ENCODE measurements at places on chromosomes 5 and 9.

DNA sequence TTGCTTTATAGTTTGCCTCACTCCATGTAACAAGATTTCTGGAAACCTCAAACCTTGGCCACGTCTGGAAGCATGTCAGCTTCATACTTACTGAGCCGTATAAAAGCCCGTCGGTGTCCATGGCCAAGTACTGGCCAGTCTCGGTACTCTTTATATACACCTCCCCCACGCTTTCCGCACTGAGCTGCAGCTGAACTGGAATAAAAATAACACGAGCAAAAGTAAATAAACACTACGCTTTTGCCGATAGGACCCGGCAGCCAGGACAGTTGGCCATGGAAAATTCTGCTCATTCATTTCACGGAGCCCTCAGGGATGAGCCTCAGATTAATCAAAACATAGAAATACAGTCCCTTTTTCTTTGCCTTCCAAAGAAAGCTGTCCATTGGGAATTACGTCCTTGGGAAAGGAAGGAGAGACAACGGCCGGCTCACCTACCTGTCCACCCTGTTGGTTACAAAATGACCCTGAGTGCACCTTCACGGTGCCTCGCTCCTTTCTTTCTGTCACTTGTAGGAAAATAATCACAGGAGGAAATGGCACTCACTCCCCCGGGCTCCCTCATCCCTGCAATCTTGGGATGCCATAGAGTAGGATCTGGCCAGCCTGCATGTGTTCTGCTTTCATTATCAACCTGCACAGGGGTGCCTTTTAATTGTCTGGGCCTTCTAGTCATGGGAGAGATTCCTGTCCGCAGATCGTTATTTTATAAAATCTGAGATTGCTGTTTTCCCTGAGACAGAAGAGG lies 85.1 kb downstream of the FGF1 start:
- no peak for DNase-seq

DNA sequence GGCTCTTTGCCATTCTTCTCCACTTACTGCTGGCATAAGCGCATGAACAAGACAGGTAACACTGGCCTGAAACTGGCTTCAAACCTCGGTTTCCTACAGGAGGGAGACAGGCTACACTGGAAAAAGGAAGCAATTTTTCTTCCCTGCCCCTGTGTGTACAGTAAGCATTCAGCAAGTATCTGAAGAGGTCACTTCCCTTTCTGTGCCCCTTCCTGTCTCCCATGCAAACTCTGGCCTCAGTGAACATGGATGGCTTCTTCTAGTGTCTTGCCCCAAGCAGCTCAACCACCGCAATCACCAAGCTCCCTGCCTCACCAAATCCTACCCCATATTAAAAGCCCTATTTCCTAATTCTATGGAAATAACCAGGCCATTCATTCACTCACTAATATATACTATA lies 42.4 kb downstream of the SERINC5 start:
- DNase-seq: no peak

DNA sequence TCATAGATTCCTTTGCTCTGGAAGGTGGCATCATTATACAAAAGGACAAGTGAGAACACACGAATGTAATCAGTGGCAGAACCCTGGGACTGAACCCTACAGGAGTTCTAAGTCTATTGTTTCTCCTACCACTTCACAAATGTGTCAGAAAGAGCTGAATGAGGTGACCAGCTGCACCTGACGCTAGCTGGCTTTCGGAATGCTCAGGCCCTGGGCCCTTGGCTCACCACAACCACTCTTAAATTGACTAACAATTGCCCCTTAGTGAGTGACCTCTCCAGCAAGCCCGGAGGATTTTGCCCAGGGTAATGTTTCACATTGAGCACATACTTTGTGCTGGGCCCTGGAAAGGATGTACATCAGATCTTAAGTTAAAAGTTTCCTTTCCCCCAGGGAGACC lies 41.2 kb upstream of the ABCA1 start:
- no peak for DNase-seq

- no peak for DNase-seq
Measured at GRCh38 chr5:169494941-169495548, 88.5 kb upstream of the SPDL1 start.

- DNase-seq: peak; percentile 65
Measured at GRCh38 chr5:134784241-134784920, 25.8 kb downstream of the DDX46 start.

- no peak for DNase-seq
Measured at GRCh38 chr9:86183229-86184137, 76.0 kb downstream of the C9orf153 start.

- no peak for DNase-seq
Measured at GRCh38 chr9:83722726-83723495, 15.2 kb upstream of the UBQLN1 start.

DNA sequence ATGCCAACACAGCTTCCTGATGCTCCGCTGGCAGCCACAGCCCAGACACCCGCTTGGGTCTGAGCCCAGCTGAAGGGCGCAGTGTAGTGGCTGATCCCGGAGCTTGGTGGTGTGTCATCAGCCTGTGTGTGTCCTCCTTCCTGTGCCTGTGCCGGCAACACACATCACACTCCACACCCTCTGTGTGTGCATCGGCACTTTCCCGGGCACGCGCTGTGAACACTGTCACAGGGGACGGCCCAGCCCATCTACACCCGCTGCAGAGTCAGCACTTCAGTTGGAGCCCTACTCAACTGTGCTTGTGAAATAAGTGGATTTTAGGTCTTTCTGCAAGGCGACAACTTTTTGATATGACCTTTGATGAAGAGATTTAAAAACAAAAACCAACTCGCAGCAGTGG lies 189.4 kb downstream of the IRX2 start:
- no peak for DNase-seq

- DNase-seq: no peak
Measured at GRCh38 chr5:128895122-128895521, 70.2 kb upstream of the SLC27A6 start.

DNA sequence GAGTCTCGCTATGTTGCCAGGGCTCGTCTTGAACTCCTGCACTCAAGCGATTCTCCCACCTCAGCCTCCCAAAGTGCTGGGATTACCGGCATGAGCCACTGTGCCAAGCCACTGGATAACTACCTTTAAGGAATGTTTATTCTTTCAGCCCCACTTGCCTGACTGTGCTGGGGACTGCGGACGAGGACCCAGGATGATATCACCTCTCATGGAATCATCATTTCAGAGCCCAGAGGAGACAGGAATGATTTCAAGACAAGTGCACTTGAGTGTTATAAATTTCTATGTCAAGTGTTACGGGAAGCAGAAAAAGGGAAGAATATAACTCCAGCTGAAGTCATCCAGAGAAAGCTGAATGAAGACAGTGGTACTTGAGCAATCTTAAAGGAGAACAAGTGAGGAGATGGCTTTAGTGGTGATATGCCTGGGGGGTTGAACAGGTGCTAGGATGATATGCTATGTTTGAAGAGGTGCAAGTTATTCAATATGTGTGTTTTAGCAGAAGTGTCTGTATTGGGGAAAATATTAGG lies 109.3 kb downstream of the DCP2 start:
- DNase-seq: no peak

DNA sequence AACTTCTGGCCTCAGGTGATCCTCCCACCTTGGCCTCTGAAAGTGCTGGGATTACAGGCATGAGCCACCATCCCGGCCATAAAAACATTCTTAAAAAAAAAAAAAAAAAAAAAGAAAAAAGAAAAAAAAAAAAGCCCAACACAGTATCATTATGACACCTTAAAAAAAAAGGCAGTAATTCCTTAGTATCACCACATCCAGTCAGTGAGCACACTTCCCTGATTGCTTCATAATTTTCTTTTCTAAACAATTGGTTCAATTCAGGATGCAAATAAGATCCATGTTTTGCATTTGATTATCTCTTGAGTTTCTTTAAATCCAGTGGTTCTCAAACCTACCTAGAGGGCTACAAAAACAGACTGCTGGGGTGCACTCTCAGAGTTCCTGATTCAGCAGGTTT lies 182.5 kb downstream of the CDK5RAP2 start:
- DNase-seq: no peak

DNA sequence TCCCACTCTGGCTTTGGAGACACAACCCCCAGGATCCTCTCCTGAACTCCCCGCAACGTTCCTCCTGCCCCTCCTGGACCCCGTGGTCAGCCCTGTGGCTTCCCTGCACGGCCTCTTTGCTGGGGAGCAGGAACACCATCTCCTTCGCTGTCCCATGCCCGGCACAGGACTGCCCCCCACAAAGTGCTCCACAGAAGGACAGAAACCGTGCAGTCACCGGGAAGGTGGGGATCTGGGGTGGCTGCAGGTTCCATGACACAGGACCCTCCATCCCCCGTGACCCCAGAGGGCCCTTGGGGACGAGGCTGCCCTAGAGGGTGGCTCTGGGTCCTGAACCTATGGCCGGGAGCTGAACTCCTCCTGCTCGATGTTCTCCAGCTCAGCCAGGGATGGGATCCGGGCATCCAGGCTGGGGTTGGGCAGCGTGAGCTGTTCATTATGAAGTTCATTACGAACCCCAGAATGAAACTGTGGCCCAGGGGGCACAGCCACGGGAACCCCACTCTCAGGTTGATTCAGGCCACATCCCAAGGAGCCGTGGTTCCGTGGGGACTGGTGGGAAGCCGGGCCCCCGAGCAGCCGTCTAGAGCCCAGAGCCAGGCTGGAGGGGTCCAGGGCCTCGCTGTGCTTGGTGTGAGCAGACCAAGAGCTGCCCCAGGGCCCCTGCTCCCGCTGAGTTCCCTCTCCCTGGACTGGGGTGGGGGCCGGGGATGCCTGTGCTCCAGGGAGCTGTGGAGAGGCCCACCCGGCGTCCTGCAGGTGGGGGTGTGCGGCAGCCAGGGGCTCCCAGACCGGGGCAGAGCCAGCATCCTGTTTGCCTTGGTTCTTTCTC lies 684 bp upstream of the SLC6A19 start:
- DNase-seq: no peak

DNA sequence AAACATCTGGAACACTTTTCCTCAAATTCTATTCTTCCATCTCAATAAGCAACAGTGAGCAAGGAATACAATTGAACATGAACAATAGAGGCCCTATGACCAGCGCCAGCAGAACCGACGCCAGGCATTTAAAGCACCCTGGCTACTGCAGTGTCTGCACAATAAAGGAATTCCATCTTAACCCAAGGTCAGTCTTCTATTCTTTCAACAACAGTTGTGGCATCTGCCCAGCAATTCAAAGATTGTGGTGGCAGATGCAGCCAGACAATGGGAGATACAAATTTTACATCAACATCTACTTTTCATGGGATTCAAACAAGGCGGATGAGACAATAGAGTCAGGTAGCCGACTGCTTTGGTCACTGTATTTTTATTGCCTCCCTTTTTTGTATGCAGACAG lies 65.9 kb downstream of the ELL2 start:
- peak; percentile 38 for DNase-seq

DNA sequence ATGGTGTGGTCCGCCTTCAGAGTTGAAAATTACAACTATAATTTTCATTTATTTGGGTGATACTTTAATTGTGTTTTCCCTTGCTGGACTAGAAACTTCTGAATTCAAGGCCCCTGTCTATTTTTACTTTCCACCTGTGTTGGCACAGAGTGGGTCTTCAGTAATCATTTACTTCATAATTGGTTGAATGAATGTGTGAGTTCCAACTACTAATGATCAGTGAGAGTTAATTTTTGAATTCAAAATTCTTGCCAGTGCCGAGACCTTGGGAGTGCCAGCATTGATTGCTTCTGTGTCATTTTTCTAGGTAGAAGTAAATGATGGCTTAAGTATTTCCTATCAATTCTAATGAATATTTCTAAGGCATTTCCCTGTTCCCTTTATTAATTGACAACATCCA lies 61.4 kb downstream of the PARP8 start:
- DNase-seq: no peak

GRCh38 chr9:113463418-113464285 lies at the start of gene RGS3:
Gene RGS3 (plus strand): TSS chr9:113463727. CDS start chr9:113463803, 76 bp downstream.
- no peak for DNase-seq

DNA sequence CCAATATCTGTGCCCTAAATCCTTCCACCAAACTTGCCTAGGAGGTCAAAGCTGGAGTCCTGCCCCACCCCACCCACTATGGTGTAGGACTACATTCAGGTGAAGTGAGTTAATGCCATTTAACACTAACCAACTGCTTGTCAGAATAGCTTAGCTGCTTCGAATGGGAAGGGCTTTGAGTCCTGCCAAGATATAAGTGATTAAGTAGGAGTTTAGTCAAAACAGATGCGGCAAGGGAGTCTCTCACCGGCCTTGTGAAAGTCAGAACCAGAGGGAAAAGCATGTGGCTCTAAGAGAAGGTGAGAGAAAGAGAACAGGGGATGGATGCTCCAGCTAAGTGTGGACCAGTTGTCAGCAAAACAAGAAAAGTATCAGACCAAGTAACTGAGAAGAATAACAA lies 132.6 kb downstream of the SPOCK1 start:
- DNase-seq: no peak

- DNase-seq: no peak
Measured at GRCh38 chr5:72760259-72760658, 56.2 kb upstream of the TNPO1 start.

GRCh38 chr9:130327781-130328348 lies 62.3 kb downstream of the HMCN2 start:
- no peak for DNase-seq

All from activated CD4-positive, alpha-beta T cell treated with anti-CD3 and anti-CD28 coated beads, Interleukin-2, amount 10 ng/mL, durations not matched to agents 24 days and 14 days (primary cell).